IgD-negative memory B cell (primary cell): ENCODE measurements at places on chromosomes 2 and 18. TPM values are rescaled to one million over a fixed set of nuclear protein-coding genes. Genes with fewer than 3 reads are reported as not detected.

Gene C1GALT1C1L
- not detected for polyA plus RNA-seq

Gene SATB2
- polyA plus RNA-seq, result not detected

Gene TRABD2A
- 5.7 TPM for polyA plus RNA-seq

Gene SPAST
- polyA plus RNA-seq, result 14.3 TPM

Gene TAF4B
- 18.0 TPM for polyA plus RNA-seq

Gene IL1RL1
- polyA plus RNA-seq, result not detected

Gene APCDD1
- polyA plus RNA-seq, result not detected

Gene SLC38A11
- 0.60 TPM for polyA plus RNA-seq

Gene MSH2
- 18.5 TPM for polyA plus RNA-seq

Gene ACMSD
- not detected for polyA plus RNA-seq

Gene ADAM23
- not detected for polyA plus RNA-seq

Gene YWHAQ
- polyA plus RNA-seq, result 200 TPM

Gene RBFA
- polyA plus RNA-seq, result 17.5 TPM

Gene DNER
- polyA plus RNA-seq, result not detected

Gene RAB6C
- polyA plus RNA-seq, result not detected

Gene NDUFB3
- polyA plus RNA-seq, result 188 TPM

Gene GKN1
- polyA plus RNA-seq, result not detected

Gene RPL31
- 4,953 TPM for polyA plus RNA-seq

Gene BBS5
- polyA plus RNA-seq, result 0.24 TPM

Gene DOK1
- 48.9 TPM for polyA plus RNA-seq

Gene VRK2
- polyA plus RNA-seq, result 32.9 TPM

Gene ALKAL2
- 3.5 TPM for polyA plus RNA-seq

Gene MAP3K20
- polyA plus RNA-seq, result 7.9 TPM

Gene CROCC2
- polyA plus RNA-seq, result not detected

Gene LRP1B
- not detected for polyA plus RNA-seq

Gene FAM110C
- not detected for polyA plus RNA-seq

Gene RBM44
- polyA plus RNA-seq, result 0.11 TPM

Gene COBLL1
- polyA plus RNA-seq, result 114 TPM

Gene TEX44
- not detected for polyA plus RNA-seq

Gene WNT6
- 0.86 TPM for polyA plus RNA-seq

Gene CRACDL
- polyA plus RNA-seq, result not detected
